Stimulated activated CD4-positive, alpha-beta T cell treated with anti-CD3 and anti-CD28 coated beads, Interleukin-2, amount 100 ng/mL, for 48 hours (primary cell): ENCODE measurements at places on chromosomes 13 and 19.

GRCh38 chr19:16369664-16370576, 45.3 kb downstream of the KLF2 start:
- no peak for DNase-seq

- no peak for DNase-seq
Observed at GRCh38 chr13:102935896-102936321, 90.1 kb downstream of the ERCC5 start.

DNA sequence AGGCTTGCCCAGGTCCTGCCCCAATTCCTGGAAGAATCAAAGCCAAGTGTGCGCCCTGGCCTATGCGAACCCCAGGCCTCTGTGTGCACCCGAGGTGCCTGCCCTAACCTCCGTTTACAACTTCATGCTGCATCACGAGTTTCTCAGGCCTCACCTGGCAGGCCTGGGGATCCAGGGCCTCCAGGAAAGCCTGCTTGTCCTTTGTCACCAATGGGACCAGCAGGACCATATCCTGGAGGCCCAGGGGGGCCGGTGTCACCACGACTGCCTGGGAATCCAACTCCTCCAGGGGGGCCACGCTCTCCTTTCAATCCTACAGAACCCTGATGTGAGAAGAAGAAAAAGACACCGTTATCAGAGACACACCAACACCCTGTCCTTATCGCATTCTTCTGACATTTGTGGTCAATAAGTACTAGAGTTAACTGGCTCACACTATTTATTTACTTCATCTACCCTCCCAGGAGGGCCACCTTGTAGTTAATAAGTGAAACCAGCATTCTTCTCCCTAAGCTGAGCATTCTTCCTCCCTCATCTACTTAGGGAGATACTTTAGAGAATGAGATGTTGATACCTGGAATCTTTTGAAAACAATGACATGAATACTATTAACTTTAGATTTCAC, 120.6 kb downstream of the COL4A1 start:
- no peak for DNase-seq

DNA sequence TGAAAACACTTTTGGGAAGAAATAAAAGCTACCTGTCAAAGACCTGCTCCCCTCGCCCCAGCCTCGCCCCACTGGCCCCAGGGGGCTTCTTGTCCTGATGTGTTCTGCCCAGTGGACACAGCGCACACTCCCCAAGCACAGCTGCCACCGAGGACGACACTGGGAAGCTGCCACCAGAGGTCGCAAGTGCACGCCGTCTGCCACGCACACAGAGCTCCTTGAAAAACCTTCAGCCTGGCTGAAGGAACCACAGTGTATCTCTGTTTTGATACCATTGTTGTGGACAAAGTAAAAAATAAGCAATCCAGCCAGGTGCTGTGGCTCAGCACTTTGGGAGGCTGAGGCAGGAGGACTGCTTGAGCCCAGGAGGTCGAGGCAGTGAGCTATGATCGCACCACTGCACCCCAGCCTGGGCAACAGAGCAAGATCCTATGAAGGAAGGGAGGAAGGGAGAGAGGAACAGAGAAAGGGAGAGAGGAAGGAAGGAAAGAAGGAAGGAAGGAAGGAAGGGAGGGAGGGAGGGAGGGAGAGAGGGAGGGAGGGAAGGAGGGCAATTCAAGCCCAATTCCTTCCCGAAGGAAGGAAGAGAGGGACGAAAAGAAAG, 57.3 kb downstream of the CEBPG start:
- DNase-seq, result peak; percentile 65

GRCh38 chr19:33343859-33344572, 29.5 kb upstream of the CEBPG start:
- no peak for DNase-seq

DNA sequence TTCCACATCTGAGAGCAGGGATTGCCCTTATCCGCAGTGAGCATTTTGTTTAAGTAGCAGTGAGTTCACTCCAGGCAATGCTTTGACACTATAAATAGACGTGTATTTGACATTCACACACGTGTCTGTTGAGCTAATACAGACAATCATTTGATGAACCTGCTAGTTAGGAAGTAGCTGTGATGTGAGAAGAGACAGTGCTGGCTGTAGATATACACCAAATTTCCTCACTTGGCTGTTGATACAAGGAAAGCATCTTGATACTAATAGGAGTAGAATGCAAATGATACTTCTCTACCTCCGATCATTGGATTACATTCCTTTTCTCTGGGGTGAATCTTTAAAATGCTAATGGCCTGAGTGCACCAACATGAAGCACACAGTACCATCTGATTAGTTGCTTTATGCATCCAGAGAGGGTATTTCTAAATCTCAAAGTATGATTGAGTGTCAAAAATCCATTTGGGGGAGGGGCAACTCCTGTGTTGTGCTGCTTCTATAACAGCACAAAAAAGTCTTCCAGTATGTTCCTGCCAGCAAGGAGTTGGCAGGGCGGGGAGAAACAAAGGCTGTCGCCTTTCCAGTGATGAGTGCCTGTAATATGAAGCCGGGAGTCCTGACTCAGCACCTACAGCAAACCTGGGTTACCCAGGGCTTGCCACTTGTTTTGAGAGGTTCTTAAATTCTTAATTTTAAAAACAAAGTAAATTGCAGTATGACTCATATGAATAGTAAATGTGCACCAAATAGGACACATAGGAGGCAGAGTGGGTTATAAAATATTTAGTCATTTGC, 7.0 kb downstream of the CUL4A start:
- DNase-seq, result no peak

DNA sequence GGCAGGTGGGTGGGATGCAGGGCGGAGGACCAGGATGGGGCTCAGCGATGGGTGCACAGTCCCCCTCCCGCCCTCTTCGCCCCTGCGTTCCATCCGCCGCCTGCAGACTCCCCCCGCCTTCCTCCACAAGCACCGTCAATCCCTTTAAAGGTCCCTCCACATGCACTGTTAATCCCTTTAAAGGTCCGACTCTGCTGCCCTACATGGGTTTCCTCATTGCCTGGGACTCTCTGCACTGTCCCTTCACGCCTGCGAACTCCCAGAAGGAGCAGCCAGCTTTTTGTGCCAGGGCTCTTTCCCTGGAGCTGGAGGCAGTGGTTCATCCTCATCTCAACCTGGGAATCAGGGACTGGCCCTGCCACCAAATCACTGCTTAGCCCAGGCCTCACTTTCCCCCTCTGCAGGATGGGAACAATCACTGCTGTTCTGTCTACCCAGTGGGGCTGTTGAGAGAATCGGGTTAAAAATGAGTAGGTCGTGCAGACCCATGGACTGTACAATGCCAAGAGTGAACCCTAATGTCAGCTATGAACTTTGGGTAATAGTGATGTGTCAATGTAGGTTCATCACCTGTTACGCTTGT, 20.4 kb downstream of the ZNF574 start:
- DNase-seq, result no peak

DNA sequence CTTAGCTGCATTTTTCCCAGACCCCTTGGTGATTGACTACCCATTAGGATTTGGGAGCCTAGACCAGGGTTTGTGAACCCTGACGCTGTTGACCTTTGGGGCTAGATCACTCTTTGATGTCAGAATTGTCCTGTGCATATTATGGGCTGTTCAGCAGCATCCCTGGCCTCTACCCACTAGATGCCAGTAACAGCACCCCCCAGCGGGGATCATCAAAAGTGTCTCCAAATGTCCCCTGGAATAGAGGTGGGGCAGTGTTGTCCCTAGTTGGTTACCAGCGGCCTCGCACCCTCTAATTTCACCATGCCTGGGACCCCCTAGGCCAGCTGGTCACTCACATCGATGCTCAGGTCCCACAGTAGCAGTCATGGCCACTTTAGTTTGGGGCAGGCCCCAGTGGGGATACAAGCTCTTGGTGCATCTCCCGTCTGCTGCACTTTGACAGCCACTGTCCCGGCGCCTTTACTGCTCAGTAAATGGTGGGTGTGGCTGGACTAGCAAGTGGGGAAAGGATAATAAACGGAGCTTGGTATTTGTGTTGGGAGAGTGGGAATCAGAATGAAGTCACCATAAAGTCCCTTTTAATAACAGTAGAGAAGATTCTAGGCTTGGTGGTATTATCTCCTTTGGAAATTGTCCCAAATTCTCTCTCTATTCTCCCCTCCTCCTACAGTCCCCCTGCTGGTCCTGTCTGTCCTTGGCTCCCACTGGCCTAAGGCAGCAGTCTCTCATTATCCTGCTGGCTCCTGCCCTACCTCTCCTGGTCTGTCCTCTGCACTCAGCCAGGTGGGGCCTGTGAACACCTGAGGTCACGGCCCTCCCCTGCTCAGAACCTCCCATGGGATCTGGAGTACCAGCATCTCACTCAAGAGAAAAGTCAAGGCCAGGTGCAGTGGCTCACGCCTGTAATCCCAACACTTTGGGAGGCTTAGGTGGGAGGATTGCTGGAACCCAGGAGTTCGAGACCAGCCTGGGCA, 80.6 kb downstream of the SIPA1L3 start:
- no peak for DNase-seq

- DNase-seq, result no peak
Observed at GRCh38 chr19:30547246-30547645, 175.1 kb downstream of the ZNF536 start.

- DNase-seq, result no peak
Observed at GRCh38 chr19:32219881-32220472, 125.4 kb upstream of the ZNF507 start.

- DNase-seq, result no peak
Observed at GRCh38 chr13:113852536-113853517, 11.0 kb downstream of the GAS6 start.

GRCh38 chr13:47288546-47288945, 391.7 kb upstream of the HTR2A start:
- DNase-seq, result no peak

- DNase-seq, result no peak
Observed at GRCh38 chr19:41376241-41376997, at the start of gene TMEM91. TSS of gene TMEM91 (plus strand) at chr19:41376533. CDS start at chr19:41378310, 1,777 bp downstream.

DNA sequence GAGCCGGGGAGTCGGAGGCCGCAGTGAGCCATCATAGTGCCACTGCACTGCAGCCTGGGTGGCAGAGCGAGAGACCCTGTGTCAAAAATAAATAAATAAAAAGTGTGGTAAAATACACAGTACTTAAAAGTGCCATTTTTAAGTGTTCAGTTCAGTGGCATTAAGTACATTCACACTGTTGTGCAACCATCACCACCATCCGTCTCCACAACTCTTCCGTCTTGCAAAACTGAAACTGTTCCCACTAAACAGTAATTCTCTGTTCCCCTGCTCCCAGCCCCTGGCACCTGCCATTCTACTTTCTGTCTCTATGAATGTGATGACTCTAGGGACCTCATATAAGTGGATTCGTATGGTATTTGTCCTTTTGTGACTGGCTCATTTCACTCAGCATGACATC, 13.3 kb downstream of the SLC25A42 start:
- no peak for DNase-seq

GRCh38 chr19:19271828-19272599, 1.1 kb downstream of the TM6SF2 start:
- DNase-seq, result no peak

GRCh38 chr19:3154957-3155736, 19.3 kb downstream of the GNA15 start:
- DNase-seq, result peak; percentile 83

DNA sequence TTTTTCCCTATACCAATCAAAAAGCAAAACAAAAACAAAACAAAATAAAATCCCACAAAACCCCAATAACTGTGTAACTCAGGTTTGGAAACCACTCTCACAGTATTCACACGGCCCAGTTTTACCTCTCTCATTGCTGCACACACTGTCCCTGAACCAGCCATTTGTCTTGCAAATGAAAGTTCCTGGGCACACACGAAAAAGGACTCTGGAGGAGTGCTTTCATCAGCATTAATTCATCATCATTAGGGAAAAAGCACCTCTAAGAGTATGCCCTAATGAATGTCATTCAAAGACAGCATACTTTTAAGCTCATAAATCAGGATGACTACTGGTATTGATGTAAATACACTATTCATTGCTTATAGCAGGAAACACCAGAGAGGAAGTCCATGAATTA, 306.3 kb downstream of the DNAJC15 start:
- no peak for DNase-seq

GRCh38 chr13:101025925-101026324, 351.3 kb upstream of the TMTC4 start:
- no peak for DNase-seq

- DNase-seq, result no peak
Observed at GRCh38 chr19:18322318-18322758, 538 bp downstream of the LSM4 start.

DNA sequence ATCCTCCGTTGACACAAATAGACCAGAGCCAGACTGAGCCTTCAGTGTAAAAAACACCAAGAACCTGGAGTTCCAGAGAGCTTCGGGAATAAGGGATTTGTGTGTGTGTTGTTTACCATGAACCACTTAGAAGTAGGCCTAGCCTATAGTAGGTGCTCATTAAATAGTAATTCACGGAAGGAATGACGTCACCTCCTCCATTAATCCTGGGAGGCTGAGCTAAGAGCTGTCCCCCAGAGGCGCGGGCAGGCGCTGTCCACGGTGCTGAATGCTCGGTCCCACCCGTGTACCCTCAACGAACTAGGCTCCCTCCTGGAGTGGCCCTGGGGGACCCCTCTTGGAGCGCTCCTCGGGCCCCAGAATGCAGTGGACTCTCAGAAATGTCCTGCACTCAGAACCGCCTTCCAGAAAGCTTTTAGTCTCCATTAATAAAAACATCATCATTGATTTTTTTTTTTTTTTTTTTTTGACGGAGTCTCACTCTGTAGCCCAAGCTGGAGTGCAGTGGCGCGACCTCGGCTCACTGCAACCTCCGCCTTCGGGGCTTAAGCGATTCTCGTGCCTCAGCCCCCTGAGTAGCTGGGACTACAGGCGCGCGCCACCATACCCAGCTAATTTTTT, 6.5 kb downstream of the UNC13A start:
- DNase-seq, result peak; percentile 23

GRCh38 chr13:34070006-34070405, 252.1 kb downstream of the RFC3 start:
- DNase-seq, result no peak

- DNase-seq, result peak; percentile 50
Observed at GRCh38 chr13:98466634-98467236, 110.2 kb downstream of the STK24 start.

GRCh38 chr13:43574605-43575004, 212.2 kb downstream of the ENOX1 start:
- DNase-seq, result no peak

DNA sequence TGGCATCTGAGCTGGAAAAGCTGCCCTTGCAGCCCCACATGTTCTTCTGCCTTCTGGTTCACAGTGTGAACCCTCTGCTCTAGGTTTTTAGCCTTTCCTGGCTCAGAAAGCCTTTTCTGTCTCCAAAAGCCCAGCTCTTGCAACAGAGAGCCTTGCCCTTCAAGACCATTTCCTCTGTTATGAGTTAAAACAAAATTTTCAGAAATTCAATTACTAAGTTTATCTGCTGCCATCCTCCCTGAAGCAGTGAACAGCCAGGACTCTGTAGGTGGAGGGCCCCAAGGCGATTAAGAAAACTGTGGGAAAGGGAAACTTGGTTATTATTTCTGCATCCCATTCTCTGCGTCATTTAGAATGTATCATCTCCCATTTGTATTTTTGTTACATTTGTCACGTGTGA, 18.8 kb downstream of the FAM124A start:
- no peak for DNase-seq

GRCh38 chr19:4467835-4468234, 4.3 kb upstream of the HDGFL2 start:
- DNase-seq, result no peak
